ENCODE measurements at places on chromosomes 12 and 14. TPM values are rescaled to one million over a fixed set of nuclear protein-coding genes. Genes with fewer than 3 reads are reported as not detected.

HSP90B1 gene
- total RNA-seq = 282 TPM

SPRING1 gene
- 30.4 TPM for total RNA-seq

CFAP73 gene
- not detected for total RNA-seq

TEX52 gene
- total RNA-seq = not detected

SSPN gene
- total RNA-seq = not detected

TMEM233 gene
- not detected for total RNA-seq

SYNE2 gene
- total RNA-seq = 373 TPM

BRI3BP gene
- total RNA-seq = 6.8 TPM

TSPAN11 gene
- not detected for total RNA-seq

NYNRIN gene
- total RNA-seq = 0.23 TPM

B4GALNT1 gene
- total RNA-seq = 0.59 TPM

G2E3 gene
- total RNA-seq = 47.1 TPM

BIN2 gene
- 443 TPM for total RNA-seq

SYCP3 gene
- 2.4 TPM for total RNA-seq

CDKN3 gene
- total RNA-seq = 3.0 TPM

GRCh38 chr12:128394137-128394536 lies 127.2 kb downstream of the TMEM132C start:
- DNase-seq = no peak

DNA sequence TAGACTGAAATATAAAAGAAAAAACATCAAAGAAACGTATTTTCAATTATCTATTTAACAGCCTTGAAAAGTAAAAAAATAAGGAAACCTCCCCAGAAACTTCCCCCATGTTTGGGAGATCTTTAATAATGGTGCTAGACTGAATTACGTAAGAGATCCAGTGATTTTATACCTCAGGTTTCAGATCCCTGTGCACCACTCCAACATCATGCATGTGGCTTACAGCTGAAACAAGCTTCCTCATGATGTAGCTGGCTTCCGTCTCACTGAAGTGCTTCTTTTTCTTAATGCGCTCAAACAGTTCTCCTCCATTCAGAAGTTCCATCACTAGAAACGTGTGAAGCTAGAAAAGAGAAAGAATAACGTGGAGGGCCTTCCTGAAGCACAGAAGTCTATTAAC lies 78.0 kb upstream of the TTC7B start:
- no peak for DNase-seq

GRCh38 chr12:26623136-26623535 lies 209.9 kb downstream of the ITPR2 start:
- DNase-seq = no peak

- no peak for DNase-seq
Observed at GRCh38 chr12:7293670-7294069, 10.2 kb upstream of the ACSM4 start.

- peak; percentile 29 for DNase-seq
Observed at GRCh38 chr14:54730156-54730961, 163.4 kb downstream of the SAMD4A start.

GRCh38 chr12:104651811-104652210 lies 195.1 kb downstream of the CHST11 start:
- no peak for DNase-seq

DNA sequence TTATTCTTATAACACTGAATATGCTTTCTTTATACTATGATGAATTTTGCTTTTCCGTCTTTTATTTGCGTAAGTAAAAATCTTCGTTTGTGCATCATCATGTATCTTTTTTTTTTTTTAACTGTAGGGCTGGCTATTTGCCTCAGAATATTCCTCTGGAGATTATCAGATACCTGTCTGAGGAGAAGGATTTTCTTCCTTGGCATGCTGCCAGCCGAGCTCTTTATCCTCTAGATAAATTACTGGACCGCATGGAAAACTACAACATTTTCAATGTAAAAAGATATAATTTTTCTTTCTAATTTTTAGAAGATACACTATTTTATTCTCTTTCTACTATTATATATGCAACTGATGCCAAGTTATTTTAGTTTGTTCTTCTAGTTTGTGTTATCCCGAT lies 346.6 kb downstream of the TRHDE start:
- no peak for DNase-seq

GRCh38 chr12:70719071-70719470 lies 81.8 kb upstream of the PTPRB start:
- no peak for DNase-seq

GRCh38 chr12:110543252-110543959 lies 39.7 kb downstream of the PPTC7 start:
- no peak for DNase-seq

- DNase-seq = no peak
Observed at GRCh38 chr12:20039562-20039961, 328.8 kb upstream of the PDE3A start.

DNA sequence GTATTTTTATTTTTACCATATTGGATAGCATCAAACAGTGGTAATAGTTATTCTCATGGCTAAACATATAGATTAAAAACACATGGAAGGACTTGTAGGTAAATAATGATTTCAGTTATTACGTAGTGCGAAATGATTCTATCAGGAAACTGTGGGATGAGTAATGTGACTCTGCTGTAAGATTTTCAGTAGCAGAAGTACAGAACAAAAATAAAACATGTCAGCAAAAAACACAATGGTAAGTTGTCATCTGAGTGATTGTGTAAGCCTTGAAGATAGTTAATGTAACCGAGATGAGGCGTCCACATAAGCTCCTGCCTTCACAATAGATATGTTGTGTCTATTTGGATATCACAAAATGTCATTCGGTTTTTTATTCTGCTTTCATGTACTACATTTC lies 99.8 kb downstream of the BORCS5 start:
- no peak for DNase-seq

GRCh38 chr12:113805673-113806072 lies 160.5 kb downstream of the RBM19 start:
- no peak for DNase-seq

DNA sequence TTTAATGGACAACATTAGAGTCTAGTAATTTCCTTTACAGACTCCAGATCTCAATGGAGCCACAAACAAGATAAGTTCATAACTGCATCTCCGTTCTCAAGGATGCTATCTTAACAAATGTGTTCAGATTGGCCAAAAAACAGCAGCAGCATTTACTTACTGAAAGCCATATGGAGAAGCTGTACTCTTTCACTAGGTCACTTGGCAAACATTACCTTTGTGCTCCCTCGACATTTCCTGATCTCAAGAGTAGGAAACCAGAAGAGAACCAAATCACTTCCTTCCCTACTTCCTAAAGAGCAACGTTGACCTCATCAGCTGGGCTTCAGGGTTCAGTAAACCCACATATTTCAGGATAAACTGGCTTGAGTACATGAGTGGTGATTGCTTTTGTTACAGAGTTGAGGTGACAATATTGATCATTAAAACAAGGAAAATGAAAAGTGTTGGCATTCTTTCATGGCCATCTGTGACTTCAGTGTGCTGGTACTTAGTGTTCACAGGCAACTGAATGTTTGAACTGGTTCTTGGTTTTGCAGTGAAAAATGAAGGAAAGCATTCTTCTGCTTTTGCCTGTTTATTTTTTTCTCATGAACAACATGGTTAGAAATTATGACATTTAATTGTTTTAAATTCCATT lies 449.6 kb downstream of the TMEM117 start:
- DNase-seq = no peak

DNA sequence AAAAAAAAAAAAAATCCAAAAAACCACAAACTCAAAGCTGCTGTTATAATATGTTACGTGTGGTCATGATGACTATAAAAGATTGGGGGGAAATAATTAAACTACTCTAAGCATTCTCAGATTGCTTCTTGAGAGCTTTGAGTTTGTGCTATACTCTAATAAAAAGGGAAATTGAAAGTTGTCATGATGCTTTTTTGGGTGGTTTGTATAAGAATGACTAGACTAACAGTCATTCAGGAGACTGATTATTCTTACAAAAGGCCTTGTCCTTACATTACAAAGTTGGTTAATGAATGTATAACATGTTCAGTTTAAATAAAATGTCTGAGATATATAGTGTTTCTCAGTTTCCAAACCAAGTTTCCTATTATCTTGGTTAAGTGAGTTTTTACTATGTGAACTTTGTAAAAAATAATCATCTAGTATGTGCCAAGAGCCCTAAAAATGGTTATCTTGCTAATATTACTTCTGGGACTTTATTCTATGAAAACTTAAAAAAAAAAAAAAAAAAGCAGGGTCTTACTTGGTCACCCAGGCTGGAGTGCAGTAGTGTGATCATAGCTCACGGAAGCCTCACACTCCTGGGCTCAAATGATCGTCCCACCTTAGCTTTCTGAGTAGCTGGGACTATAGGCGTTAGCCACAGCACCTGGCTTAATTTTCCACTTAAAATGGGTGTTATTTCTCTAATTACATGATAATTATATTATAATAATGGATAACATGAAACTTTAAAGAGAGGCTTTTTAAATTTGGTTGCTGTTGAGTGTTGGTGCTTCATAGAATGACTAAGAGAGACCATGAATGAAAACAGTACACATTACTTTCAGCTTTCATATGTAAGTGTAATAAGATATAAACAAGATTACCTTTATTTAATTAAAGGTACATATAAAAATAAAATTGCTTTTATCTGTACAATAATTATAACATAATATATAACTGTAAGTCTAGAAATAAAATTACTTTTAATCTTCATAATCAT lies 459.6 kb upstream of the RGS6 start:
- DNase-seq = no peak

- DNase-seq = no peak
Observed at GRCh38 chr12:116853507-116853906, 27.7 kb downstream of the HRK start.

- no peak for DNase-seq
Observed at GRCh38 chr12:131352296-131352900, 358.5 kb upstream of the SFSWAP start.

DNA sequence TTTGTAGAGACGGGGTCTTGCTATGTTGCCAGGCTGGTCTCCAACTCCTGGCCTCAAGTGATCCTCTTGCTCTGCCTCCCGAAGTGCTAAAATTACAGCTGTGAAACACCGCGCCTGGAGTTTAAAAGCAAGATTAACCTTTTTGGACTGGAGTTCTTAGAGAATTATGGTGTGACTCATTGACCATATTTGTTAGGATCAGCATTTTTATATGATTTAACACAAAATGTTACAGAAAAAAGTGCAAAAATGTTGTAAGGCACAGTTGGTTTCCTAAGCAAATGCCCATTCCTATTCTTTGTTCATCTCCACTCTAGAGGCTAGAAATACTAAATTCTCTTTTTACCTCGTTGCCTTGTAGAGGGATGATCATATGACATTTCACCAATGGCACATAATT lies 27.6 kb downstream of the SLC35E3 start:
- DNase-seq = no peak

- no peak for DNase-seq
Observed at GRCh38 chr12:124501827-124502226, 65.6 kb downstream of the NCOR2 start.

GRCh38 chr14:96362071-96362964 lies 823 bp downstream of the ATG2B start:
- DNase-seq = peak; percentile 87

- no peak for DNase-seq
Observed at GRCh38 chr12:40989785-40990184, 198.3 kb upstream of the PDZRN4 start.

- no peak for DNase-seq
Observed at GRCh38 chr14:84797326-84797725, 732.6 kb upstream of the FLRT2 start.

- no peak for DNase-seq
Observed at GRCh38 chr12:45994736-45995135, 4.4 kb upstream of the SCAF11 start.

- DNase-seq = no peak
Observed at GRCh38 chr14:72485695-72486094, 408.2 kb downstream of the DPF3 start.

GRCh38 chr12:27965966-27966365 lies 6.6 kb downstream of the PTHLH start:
- DNase-seq = no peak

DNA sequence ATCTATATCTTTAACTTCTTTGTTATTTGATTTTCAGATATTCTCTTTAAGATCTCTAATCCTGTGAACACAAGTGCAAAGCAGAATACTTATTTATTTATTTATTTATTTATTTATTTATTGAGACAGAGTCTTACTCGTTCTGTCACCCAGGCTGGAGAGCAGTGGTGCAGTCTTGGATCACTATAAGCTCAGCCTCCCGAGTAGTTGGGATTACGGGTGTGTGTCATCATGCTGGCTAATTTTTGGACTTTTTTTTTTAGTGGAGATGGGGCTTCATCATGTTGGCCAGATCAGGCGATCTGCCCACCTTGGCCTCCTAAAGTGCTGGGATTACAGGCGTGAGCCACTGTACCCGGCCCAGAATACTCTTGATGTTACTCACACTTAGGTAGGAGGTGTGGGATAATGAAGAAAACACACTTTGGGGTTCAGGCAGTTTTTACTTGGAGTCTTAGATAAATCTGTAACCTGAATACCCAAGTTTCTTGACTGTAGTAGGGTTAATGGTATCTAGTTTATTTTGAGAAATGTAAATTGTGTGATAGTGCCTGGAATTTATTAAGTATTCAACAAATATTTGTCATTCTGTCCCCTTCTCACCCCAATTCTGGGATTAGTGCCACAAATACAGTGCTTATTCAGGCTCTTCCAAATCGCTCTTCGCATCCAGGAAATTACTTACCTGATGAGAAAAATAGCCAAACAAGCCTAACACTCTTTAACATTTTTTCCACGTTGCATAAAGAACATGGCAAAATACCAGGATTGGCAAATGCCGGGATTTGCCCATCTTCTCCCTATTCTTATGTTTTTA lies 33.0 kb downstream of the METAP2 start:
- no peak for DNase-seq

DNA sequence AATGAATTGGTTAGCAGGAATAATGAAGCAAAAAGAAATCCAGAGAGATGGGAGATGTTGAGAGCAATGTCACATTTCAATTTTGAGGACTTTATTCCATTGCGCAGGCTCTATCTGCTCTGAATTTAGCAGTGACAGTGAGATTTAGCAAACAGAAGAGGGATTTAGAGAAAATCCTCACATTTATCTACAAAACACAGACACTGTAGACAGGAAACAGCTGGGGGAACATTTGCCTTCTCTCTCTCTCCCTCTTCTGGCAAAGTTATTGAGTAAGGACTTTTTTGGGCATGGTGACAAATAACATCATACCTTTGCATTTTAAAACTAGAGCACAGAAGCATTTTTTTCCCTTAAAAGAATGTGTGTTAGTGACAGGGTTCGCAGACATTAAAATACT lies at the start of gene IGF1:
TSS of gene IGF1 (minus strand) at position 158 of the 400 bp plus-strand sequence. CDS start 182 bp downstream, outside the sequence.
- no peak for DNase-seq

- DNase-seq = peak; percentile 65
Observed at GRCh38 chr12:74689071-74689655, 151.5 kb downstream of the ATXN7L3B start.

DNA sequence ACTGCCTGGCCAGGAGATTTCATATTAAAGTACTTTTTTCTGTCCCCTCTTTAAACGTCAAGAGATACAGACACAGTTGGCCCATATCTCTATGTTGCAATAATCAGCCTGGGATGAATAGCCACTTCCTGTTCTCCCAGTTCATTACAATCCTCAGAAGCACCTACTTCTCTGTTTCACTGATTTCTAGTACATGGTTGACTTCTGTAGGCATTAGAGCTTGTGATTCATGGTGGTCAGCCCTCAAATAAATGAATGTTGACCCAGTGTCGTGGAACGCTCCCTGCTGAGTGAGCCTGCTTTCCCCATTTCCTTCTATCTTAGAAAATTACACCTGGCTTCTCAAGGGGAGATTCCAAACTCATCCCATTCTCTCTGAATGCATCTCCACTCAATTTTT lies 416.7 kb downstream of the PDZRN4 start:
- no peak for DNase-seq
